Effector memory CD8-positive, alpha-beta T cell (primary cell): ENCODE measurements at places on chromosomes 6 and 20.

DNA sequence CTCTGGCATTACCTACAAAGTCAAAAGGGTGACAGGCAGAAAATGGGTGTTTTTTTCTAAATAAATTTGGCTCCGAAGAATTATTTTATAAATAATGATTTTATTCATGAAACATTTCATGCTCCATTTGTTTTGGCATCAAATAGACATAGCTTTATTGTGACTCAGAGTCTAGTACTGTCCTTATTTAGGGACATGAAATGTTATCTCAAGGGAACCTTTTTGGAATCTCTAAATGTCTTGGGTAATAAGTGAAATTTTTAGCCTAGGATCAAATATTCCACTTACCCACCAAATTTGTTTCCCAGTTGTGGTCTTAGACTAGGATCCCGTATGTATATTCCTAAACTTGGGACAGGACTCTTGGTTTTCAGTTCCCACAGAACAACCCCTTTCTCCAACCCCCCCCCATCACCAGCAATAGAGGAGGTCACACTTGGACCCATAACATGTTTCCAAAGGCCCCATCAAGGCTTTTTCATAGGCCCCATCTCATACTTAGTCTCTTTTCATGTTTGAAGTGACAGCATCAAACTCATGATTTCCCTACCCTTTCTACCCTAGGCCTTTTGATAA is 81.8 kb downstream of the JAG1 start:
- H3K36me3 ChIP-seq: no peaks in the 10 kb centered on the region
- no peaks in the 10 kb centered on the region for H3K27me3 ChIP-seq
- peaks cover 7% of the 10 kb centered on the region for H3K4me1 ChIP-seq
- DNase-seq: no peak
- H3K4me3 ChIP-seq: no peak overlapping the region
- no peak overlapping the region for H3K27ac ChIP-seq

- no peak for DNase-seq
- H3K4me3 ChIP-seq: no peak overlapping the region
- peaks cover 7% of the 10 kb centered on the region for H3K4me1 ChIP-seq
- no peak overlapping the region for H3K27ac ChIP-seq
- H3K27me3 ChIP-seq: no peaks in the 10 kb centered on the region
Observed at GRCh38 chr20:17943343-17943742, 25.3 kb downstream of the SNX5 start.

GRCh38 chr6:84466511-84466910 is 239.1 kb upstream of the CEP162 start:
- H3K27ac ChIP-seq: no peak overlapping the region
- no peaks in the 10 kb centered on the region for H3K27me3 ChIP-seq
- H3K36me3 ChIP-seq: no peaks in the 10 kb centered on the region
- no peak for DNase-seq
- no peak overlapping the region for H3K4me3 ChIP-seq
- no peaks in the 10 kb centered on the region for H3K4me1 ChIP-seq

DNA sequence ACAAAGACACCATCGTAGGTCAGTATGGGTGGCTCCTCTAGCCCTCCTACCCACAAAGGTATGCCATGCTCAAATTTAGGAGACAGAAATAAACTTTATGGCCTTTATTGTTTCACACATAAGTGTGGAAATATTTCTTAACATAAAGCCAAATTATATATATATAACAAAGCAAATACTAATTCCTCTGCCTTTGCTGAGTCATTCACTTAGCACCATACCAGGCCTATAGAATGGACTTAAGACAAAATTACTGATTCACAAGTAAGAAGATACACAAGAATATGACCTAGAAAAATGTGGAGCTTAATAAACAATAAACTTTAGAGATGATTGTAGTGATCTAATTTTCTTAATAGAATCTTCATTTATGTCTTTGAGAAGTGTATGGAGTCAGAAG is 5.2 kb downstream of the FRK start:
- peaks cover 4% of the 10 kb centered on the region for H3K27me3 ChIP-seq
- H3K4me1 ChIP-seq: no peaks in the 10 kb centered on the region
- no peaks in the 10 kb centered on the region for H3K36me3 ChIP-seq
- no peak for DNase-seq
- no peak overlapping the region for H3K4me3 ChIP-seq

DNA sequence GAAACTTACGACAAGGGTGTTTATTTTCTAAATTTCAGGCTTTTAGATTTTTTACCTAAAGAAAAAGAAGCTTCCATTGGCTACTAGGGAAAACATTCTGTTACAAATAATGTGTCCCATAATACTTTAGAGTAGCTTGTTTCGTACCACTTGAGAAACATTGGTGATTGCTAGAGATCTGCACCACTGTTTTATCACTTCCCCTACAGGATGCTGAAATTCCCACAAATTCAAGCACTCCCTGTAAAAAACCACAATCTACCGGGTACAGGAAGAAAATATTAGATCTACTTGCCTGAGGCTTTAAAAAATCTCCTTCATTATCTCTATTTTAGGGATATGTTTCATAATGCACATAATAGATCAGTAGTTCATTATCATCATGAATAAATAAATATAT is 29.9 kb downstream of the SEL1L2 start:
- no peak for DNase-seq
- H3K27ac ChIP-seq: no peak overlapping the region
- no peak overlapping the region for H3K4me3 ChIP-seq
- no peaks in the 10 kb centered on the region for H3K36me3 ChIP-seq
